ENCODE measurements at places on chromosomes 2 and 18.

DNA sequence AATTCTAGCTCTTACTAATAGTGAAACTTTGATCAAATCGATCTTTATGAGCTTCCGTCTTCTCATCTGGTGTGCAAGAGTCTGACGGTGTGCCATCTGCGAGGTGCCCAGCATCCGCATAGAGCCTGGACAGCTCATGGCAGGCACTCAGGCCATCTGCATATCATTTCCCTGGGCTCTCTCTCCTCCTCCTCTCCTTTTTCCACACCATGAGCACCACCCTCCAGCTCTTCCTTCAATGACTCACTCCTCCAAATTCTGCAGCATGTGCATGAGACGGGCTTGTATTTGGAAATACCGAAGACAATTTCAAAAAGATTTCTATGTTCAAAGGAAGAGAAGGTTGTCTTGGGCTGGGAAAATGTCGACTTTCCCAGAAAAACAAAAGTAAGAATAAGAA is 161.1 kb downstream of the CCBE1 start:
- no peak for DNase-seq

DNA sequence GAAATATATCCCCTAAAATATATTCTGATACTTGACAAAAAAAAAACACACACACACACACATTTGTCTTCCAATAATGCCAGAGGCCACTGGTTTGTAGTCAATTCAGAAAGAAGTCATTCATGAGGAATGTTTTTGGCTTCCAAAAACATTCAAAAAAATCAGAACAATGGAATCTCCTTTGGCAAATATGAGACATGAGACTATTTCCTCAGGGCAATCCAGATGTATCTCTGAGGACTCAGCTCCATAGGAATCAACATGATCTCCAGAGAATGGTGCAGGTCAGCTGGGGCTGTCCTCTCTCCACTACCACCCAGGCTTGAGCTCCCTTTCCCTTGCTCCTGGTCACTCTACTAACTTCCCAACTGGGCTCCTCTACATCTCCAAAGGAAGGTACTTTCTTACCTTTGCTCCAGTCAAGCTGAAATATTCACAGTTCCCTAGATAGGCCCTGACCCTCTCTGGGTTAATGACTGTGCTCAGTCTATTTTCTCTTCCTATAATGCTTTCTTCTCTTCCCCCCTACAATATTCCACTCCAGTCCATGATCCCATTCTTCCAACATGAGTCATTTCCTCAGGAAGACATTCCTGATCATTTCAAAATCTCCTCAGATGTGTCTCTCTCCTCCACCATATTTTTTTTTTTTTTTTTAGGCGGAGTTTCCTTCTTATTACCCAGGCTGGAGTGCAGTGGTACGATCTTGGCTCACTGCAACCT is 145.3 kb downstream of the C1D start:
- DNase-seq, result no peak

DNA sequence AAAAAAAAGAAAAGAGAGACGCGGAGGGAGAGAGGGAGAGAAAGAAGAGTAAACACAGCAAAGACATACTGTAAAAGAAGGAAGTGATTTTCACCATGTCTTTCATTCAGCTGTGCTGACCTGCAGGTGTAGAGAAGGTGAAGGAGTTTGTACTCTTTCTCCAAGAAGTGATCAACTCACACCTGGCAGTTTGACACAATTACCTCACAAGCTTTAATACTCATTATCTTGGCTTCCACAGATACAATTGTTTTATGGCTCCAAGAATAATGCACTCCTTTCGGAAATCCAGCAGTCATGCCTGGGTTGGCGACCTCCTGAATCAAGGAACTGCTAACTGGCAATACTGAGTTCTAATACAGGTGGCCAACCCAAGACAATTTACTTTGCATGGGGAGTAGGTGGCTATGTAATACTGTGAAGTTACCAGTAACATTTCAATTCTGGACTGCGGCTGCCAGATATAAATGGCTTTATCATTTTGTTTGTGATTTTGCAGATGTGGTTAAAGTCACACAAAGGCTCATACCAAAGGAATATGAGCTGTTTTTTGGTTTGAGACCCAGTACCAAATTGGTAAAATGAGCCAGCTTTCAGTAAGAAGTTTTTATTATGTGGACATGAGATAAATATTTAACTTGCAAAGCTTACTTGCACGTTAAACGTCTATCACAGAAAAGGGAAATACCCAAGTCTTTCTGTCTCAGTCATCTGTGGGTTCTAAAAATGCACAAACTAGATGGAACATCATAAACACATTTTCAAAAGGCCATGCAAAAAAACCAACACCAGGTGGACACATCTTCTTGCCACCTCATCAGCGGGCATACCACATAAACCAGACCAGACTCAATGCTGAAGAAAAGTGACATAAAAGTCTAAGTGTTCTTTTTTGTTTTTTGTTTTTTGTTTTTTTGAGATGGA is 69.3 kb downstream of the NCKAP5 start:
- no peak for DNase-seq

DNA sequence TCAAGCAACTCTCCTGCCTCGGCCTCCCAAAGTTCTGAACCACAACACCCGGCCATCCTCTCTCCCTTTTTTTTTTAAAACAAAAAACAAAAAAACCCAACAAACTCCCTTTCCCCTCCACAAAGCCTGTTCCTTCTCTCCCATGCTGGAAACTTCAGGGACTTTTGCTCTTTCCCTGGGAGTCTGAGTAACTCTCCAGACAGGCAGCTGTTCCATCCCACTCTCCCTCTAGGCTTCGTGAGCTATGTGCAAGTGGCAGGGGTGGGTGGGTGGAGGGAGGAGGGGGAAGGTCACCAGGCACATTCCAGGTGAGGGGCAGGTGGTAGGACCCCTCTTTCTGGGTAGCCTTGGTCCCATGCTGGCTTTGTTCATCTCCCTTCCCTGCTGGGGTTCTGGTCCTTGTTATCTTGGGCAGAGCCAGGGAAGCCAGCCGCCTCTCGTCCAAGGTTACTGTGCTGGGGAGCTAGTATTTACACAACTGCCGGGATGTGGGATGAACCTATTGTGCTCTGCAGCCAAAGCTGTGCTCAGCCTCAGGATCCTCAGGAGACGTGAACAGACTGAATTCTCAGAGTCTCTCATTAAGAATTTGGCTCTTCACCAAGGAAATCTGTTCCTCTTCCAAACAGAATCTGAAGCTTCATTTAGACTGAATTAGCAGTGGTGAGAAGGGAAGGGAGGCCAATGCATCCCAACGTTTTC is 106.9 kb downstream of the LIPG start:
- DNase-seq, result no peak

GRCh38 chr18:24189007-24189528 is 50.2 kb downstream of the CABYR start:
- DNase-seq, result no peak

GRCh38 chr2:158457092-158457825 is 507 bp downstream of the PKP4 start:
- peak; percentile 58 for DNase-seq

DNA sequence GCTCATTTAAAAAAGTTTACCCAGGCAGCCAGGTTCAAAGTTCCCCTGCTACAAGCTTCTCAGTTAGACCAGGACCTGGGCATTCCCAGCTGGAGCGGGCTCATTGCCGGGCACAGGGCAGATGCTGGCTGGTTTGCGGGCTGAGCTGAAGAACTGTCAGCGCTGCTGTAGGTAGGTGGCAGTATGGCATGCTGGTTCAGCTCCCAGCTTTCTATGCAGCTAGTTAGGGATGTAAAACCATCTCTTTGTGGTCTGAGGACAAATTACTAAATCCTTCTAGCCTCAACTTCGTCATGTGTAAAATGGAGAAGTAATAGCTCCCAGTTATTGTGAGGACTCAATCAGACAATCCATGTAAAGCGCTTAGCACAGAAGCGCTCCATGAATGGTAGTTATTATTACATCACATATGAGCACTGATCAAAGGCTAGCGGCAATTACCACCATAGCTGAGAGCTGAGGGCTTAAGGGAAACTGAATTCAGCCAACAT is 2.4 kb upstream of the LDLRAD4 start:
- peak; percentile 91 for DNase-seq

- no peak for DNase-seq
Observed at GRCh38 chr2:201983800-201984199, 49.9 kb upstream of the FZD7 start.

- DNase-seq, result no peak
Observed at GRCh38 chr18:59712311-59712710, 15.1 kb upstream of the CCBE1 start.

- no peak for DNase-seq
Observed at GRCh38 chr2:179302149-179302548, 37.5 kb upstream of the SESTD1 start.

DNA sequence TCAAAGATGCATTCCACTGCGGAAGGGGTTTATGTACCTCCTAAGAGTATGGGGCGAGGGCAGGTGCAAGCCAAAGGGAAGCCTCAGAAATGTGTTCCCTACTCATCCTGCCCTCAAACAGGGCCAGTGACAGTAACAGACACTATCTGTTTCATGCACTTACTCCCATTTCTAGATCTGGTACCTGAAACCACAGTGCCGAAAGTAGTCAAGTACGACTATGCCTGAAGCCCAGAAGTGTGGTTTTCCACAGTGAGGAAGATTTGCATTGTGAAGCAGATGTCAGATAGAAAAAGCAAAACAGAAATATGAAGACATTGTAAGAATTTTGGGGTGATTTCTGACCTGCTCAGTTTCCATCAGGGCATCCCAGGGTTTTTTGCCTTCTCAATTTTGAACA is 748.7 kb downstream of the RNF144A start:
- DNase-seq, result no peak

DNA sequence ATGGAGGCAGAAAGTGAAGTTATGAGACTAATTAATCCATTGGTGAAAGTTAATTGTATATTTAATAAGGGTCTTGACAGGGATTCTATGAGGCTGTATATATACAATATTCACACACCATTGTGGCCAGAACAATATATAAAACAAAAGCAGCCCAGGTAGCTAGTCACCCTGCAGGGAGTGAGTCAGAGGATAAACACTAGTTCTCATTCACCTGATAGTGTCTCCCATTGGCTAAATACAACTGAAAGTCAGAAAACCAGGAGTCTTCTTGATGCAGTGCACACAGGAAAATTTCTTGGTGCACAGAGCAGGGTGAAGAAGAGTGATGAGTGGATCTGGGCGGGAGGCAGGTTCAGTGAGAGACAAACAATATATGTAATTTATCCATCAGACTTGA is 465.2 kb downstream of the ERBB4 start:
- no peak for DNase-seq

DNA sequence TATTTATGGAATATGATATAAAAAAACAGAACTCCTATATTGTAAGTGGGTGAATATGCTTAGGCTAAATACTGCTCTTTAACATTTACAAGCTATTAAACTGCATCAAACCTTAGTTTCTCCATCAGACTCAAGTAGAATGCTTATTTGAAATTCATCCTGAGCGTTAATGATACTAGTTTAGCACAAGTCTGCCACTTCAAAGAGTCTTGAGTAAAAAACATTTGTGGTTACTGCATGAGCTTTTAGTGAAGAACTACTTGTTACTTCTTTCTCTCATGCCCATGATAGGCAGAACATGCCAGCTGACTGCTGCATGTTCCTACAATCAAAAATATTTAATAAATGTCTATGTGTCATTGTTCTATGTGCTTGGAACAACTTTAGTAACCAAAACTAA is 12.1 kb downstream of the YES1 start:
- DNase-seq, result no peak

DNA sequence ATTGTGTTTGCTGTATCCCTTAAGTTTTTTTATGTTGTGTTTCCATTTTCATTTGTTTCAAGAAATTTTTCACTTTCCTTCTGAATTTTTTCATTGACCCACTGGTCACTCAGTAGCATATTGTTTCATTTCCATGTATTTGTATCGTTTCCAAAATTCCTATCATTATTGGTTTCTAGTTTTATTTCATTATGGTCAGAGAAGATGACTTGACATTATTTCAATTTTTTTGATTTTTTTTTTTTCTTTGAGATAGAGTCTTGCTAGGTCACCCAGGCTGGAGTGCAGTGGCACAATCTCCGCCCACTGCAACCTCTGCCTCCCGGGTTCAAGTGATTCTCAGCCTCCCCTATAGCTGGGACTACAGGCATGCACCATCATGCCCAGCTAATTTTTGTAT is 11.3 kb upstream of the CAB39 start:
- no peak for DNase-seq

DNA sequence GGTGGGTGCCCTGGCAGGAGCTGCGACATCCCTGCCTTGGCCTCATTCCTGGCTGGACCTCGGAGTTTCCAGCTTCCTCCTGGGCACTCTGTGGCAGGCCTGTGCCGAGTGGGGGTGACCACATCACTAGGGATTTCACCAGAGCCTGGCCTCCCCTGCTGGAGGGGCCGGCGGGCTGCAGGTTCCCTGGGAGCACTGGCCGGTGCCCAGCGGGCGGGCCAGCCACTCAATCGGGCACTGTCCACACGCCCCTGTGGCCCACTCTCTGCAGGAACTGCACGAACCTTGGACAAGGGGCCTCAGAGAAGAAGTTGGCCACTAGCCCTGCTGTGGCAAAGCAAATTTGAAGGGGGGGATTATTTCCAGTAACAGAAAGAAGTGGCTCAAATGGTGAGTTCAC is 110.7 kb upstream of the APCDD1 start:
- DNase-seq, result no peak

DNA sequence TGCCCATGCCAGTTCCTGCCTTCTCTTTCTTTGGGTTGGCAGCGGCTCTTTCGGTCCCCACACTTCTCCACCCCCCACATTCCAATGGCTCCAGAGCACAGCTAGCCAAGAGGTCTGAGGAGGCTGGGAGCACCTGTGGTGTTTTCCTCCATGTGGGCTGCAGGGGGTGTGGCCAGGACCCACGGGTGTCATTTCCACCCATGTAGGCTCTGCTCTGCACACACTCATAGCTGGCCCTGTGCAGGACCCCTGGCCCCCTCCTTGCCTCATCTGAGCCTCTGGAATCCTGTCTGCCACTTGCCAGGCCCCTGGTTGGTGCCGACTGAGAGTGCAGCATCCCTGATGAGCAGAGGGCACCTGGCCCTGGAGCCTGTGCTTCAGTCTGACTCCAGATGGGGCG is 46.3 kb downstream of the DYSF start:
- DNase-seq, result no peak

DNA sequence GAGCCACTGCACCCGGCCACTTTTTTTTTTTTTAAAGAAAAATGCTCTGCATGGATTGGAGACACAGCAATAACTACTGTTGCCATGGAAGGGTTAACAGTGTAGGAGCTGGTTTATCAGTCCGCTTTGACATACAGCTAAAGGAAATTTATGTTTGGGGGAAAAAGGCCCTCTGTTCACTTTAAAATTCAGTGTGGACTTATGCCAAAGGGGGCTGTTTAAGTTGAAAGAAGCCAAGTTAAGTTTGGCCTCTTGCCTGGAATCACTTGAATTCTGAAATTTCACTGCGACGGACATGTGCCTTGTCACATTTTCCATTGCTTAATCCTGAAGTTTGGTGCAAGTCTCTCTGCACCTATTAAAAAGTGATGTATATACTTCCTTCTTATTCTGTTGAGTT is 3.1 kb downstream of the KCNE4 start:
- DNase-seq, result no peak

- DNase-seq, result no peak
Observed at GRCh38 chr2:9497017-9497416, 22.7 kb downstream of the IAH1 start.

GRCh38 chr2:229870903-229871656 is 50.7 kb downstream of the TRIP12 start:
- DNase-seq, result no peak
